ENCODE measurements at places on chromosomes 5 and 9. TPM values are rescaled to one million over a fixed set of nuclear protein-coding genes. Genes with fewer than 3 reads are reported as not detected.

The FOXD4L3 gene
- not detected for total RNA-seq

The TMEM174 gene
- not detected for total RNA-seq

DNA sequence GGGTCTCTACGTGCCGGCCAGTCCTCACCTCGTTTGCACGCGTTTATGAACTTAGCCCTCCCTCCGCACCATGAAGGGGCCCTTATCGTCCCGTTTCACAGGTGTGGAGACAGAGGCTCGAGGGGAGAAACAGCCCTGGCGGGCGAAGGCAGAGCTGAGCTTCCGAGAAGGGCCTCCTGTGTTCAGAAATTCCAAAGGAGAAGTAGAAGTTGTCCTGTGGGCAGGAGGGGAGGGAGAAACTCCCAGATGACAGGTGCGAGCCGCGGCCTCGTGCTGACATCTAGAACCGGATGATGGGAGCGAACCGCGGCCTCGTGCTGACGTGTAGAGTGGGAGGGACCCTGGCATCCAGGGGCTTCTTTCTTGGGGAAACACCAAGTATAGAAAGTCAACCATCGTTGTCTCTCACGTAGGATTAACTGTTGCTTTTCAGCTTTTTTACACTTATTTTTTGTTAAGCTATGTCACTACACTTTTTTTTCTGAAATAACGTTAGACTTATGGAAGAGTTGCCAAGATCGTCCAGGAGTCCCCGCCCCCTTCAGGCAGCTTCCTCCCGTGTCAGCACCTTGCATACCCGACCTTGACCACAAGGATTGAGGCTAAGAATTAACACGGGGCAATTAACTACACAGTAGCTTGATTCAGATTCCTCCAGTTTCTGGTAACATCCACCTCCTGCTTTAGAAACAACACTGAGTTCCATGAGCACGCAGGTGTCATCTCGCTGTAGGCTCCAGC is 42.8 kb upstream of the NKD2 start:
- DNase-seq = peak; percentile 58

- no peak for DNase-seq
Measured at GRCh38 chr9:137606005-137606621, 627 bp downstream of the ARRDC1 start.

DNA sequence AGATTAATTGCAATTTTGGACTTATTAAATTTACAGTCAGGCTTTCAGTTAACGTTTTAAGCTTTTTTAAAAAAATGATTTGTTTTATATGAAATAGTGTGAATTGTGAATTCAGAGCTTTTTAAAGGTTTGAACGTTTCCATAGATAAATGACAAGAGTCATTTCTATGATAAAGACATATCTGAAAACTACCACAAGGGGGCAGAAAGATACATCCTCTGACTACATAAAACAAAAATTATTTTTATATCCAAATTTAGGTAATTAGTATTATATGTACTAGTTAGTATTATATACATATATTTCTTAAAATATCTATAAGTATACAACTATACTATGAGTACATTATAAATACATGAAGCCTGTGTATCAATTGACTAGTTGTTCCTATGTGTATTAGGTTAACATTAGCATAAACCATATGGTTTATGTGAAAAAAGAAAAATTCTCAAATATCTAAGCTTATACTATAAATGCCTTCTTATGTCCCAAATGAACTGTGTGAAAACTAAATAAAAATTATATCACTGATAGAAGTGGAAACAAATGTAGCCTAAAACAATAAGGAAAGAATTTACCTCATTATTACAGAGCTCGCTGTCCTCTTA is 155.2 kb downstream of the MEF2C start:
- no peak for DNase-seq

- DNase-seq = no peak
Measured at GRCh38 chr9:129932303-129933151, 97.3 kb downstream of the USP20 start.

DNA sequence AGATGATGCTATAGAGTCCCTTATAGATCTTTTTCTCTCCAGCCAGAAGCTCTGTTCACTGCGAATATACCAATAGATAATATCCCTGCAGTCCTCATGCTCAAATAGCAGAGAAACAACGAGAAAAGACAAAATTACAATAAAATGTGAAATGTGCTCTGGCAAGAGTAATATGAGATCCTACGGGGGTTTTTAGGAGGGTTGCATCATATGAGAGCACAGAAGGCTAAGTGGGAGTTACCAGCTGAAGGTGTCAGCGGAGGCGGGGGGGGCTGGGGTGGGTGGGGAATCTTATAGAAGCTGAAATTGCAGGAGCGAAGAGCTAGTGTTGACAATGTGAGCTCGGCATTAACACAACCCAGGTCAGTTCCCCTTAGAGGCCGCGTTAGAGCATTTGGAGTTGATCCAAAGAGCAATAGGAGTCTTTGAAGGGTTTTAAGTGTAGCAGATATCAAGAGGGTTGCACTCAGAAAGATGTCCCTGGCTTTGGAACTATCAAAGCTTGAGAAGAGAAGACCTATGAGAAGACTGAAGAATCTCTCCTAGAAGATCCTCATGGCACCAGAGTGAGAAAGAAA is 109.7 kb downstream of the BASP1 start:
- no peak for DNase-seq

GRCh38 chr5:252546-252945 is 18.9 kb upstream of the PDCD6 start:
- DNase-seq = no peak

- no peak for DNase-seq
Measured at GRCh38 chr5:109468288-109468676, 58.5 kb upstream of the PJA2 start.

DNA sequence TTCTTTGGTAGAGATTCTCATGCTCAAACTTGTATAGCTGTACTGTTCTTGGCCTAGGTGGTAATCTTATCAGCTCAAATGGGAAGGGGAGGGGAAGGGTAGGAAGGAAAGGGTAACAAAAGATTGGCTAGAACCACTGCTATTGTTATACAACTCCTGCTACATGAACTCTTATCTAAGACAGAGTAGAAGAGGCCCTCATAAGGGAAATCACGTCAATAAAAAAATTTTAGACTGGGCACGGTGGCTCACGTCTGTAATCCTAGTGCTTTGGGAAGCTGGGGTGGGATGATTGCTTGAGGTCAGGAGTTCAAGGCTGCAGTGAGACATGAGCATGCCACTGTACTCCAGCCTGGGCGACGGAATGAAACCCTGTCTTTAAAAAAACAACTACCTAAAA is 15.9 kb downstream of the STOM start:
- DNase-seq = no peak

All from activated CD4-positive, alpha-beta T cell treated with anti-CD3 and anti-CD28 coated beads, Interleukin-2, amount 10 ng/mL, durations not matched to agents 24 days and 14 days (primary cell).